ENCODE measurements at places on chromosomes 5 and 9. TPM values are rescaled to one million over a fixed set of nuclear protein-coding genes. Genes with fewer than 3 reads are reported as not detected.

SNAPC4 gene
- polyA plus RNA-seq = 0.55 TPM

PTGS1 gene
- not detected for polyA plus RNA-seq

ARHGEF37 gene
- 1.1 TPM for polyA plus RNA-seq

FBP1 gene
- 0.59 TPM for polyA plus RNA-seq

FIBCD1 gene
- polyA plus RNA-seq = not detected

IRX1 gene
- not detected for polyA plus RNA-seq

TEX48 gene
- polyA plus RNA-seq = not detected

IRX4 gene
- not detected for polyA plus RNA-seq

TMEM171 gene
- 3.5 TPM for polyA plus RNA-seq

DMRT3 gene
- not detected for polyA plus RNA-seq

LECT2 gene
- not detected for polyA plus RNA-seq
